Fibroblast of skin of right quadriceps (primary cell): ENCODE measurements at places on chromosomes 11 and 22.

DNA sequence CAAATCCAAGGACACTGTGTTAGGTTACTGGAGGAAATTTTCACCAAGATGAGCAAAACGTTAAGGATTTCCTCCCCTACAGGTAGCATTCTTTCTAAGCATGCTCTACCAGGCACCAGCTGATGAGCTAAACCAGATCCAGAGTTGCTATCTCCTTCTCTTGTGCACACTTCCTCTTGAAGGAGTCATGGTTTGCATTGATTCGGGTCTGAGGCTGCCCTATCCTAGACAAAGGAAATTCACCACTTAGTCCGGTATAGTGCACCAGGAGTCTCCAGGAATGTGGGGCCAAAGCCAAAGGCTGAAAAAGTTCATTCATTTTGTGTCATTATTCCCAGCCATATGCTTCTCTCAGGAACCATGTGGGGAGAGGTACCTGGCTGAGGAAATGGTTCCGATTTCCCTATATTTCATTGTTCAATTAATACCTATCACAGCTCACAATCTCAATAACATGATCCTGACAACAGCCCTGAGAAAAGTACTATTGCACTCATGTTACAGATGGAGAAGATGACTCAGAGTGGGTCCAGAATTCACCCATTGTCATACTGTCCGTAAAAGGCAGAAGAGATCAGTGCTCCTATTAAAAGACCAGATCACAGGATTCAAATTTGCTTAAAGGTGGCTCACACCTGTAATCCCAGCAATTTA lies 39.1 kb downstream of the SLC35F2 start:
- DNase-seq, result peak; percentile 27

DNA sequence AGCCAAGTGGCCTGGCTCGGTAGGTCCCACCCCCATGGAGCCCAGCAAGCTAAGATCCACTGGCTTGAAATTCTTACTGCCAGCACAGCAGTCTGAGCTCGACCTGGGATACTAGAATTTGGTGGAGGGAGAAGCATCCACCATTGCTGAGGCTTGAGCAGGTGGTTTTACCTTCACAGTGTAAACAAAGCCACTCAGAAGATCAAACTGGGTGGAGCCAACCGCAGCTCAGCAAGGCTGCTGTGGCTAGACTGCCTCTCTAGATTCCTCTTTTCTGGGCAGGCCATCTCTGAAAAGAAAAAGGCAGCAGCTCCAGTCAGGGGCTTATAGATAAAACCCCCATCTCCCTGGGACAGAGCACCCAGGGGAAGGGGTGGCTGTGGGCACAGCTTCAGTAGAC lies 22.3 kb upstream of the OR5B21 start:
- no peak for DNase-seq

DNA sequence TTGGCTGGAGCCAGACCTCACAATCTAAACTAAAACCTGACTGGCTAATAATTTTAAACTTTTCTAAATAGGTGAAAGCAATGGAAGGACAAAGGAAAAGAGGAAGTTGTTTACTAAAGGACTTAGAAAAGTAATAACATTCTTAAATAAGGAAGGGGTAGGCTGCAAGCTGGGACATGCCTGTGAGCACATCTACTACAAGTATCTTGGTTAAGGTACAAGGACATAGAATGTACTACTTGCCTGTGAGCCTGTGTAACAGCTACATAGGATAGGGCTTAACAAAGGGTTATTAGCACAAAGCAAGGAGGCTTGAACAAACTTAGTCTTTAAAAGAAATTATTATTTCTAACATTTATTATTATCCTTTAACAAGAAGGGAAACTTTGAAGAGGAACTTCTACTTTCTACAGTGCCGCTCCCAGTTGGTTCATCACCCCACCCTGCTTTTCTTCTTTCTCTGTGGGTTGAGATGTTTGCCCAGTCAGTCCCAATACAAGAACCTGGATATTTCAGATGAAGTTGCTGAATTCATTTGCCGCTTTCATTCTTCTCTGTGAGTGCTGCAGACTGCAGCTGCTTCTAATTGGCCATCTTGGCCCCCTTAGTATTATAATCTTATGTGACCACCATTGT lies 87.5 kb downstream of the PRMT3 start:
- DNase-seq, result no peak

GRCh38 chr11:44443836-44444769 lies 121.4 kb upstream of the CD82 start:
- no peak for DNase-seq

GRCh38 chr11:67542169-67542568 lies 18.9 kb upstream of the CABP2 start:
- DNase-seq, result no peak

DNA sequence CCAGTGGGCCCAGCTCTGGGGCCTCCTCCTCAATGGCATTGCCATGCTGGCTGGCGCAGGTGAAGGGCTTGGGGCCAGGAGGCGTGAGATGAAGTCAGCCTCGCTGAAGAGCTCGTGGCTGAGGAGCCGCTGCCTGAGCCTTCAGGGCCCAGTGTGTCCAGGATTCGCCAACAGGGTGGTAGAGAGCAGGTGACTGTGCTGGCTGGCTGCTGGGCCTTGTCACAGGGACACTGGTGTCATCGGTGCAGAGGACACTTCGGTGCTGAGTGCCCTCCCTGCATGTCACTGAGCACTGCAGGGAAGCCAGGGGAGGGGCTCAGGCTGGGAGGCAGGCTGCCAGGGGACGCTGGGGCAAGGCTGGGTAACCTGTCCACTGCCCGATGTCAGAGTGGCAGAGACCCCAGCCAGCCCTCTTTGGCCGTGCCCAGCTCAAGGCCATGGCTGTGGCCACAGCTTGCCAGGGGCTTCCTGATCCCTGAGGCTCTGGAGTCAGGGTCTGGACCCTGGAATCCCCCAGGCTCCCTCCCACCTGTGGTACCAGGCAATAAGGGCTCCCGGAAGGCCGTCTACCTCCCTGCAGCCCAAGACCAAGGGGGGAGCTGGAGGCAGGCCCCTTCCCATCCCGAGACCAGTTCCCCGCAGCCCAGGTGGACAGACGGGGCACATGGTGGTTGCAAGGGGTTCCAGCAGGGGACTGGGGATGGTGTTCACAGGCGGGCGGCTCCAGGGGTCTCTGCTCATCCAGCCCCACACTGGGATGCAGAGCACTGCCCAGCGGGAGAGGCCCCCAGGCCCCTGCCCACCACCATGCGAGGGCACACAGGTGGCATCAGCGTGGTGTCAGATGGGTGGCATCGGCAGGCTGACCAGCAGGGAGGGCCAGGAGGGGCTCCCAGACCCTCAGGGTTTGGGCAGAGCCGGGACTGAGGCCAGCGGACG lies 63.9 kb downstream of the ARFGAP3 start:
- no peak for DNase-seq

DNA sequence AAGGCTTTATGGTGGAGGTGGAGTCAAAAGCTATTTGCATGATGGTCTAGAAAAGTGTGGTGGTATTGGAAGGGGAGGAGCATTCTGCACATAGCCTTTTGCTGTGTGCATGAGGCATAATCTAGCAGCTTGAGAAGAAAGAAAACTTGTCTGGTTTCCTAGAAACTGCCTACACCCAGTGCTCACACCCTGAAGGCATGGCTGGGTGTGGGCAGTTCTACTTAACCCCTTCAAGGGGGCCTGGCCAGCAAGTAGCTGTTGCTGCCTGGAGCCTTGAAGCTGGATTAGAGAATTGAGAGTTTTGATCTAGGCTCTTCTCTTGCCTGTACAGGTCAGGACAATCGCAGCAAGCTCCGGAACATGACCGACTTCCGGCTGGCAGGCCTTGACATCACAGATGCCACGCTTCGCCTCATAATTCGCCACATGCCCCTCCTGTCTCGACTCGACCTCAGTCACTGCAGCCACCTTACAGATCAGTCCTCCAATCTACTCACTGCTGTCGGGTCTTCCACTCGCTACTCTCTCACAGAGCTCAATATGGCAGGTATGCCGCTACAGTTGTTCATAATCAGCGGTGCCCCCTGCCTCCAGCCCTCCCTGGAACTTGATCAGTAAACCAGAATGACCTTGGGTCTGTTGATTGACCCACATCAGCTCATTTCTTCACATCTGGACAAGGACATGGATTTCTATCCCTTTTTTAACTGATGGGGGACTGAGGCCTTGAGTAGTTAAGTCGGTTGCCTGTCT lies 12.2 kb upstream of the GRK2 start:
- DNase-seq, result no peak

GRCh38 chr22:21632237-21632895 lies at the start of gene CCDC116:
TSS of gene CCDC116 (plus strand) at chr22:21632760. CDS start at chr22:21633182, 422 bp downstream.
- no peak for DNase-seq

DNA sequence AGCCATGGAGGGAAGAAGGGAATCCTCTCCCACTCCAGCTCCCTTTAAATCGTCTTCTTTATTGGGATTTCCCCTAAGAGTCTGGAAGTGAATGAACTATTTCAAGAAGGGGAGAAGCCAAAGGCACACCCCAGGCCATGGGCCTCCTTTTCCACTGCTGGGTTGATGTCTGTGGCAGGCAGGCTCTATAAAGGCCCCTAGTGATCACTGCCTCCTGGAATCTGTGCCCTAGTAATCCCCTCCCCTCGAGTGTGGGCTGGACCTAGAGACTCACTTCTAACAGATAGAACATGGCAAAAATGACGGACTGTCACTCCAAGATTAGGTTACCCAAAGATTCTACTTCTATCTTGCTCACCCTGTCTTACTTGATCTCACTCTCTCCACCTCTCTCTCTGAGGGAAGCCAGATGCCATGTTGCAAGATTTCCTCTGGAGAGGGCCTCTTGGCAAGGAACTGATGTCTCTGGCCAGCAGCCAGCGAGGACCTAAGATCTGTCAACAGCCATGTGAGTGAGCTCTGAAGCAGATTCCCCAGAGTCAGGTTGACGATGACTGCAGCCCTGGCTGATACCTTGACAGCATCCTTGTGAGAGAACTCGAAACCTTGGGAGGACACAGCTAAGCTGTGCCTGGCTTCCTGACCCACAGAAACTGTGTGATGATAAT lies 444.8 kb downstream of the SOX6 start:
- DNase-seq, result peak; percentile 73

- no peak for DNase-seq
These were observed 62.0 kb downstream of the FAM76B start for GRCh38 chr11:95727620-95728019.

- no peak for DNase-seq
These were observed 51.9 kb upstream of the EIF3D start for GRCh38 chr22:36580846-36581245.

- no peak for DNase-seq
These were observed 162.8 kb downstream of the RAB38 start for GRCh38 chr11:88012456-88012855.

GRCh38 chr22:37172266-37173245 lies 15.5 kb downstream of the C1QTNF6 start:
- no peak for DNase-seq

- no peak for DNase-seq
These were observed 11.3 kb downstream of the ANKK1 start for GRCh38 chr11:113398669-113399430.

GRCh38 chr11:73931039-73931645 lies 19.7 kb upstream of the DNAJB13 start:
- peak; percentile 64 for DNase-seq

DNA sequence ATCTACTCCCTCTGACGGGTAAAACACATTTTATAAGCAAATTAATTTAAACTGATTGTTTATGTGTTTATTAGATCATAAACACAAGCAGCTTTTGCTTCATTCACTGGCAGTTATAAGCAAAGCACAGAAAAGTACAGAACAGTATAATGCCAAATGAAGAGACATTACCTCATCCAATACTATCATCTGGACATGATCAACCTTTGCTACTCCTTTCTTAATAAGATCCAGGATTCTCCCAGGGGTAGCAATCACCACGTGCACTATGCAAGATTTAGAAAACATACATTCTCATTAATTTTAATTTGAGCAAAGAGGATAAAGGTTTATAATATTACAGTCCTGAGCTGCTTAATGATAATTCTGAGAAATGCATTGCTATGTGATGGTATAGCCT lies 27.9 kb downstream of the DDX6 start:
- DNase-seq, result no peak

- DNase-seq, result no peak
These were observed 143.0 kb downstream of the DBX1 start for GRCh38 chr11:20017320-20017719.

- DNase-seq, result no peak
These were observed 1402.6 kb downstream of the BRD1 start for GRCh38 chr22:48425091-48425506.

DNA sequence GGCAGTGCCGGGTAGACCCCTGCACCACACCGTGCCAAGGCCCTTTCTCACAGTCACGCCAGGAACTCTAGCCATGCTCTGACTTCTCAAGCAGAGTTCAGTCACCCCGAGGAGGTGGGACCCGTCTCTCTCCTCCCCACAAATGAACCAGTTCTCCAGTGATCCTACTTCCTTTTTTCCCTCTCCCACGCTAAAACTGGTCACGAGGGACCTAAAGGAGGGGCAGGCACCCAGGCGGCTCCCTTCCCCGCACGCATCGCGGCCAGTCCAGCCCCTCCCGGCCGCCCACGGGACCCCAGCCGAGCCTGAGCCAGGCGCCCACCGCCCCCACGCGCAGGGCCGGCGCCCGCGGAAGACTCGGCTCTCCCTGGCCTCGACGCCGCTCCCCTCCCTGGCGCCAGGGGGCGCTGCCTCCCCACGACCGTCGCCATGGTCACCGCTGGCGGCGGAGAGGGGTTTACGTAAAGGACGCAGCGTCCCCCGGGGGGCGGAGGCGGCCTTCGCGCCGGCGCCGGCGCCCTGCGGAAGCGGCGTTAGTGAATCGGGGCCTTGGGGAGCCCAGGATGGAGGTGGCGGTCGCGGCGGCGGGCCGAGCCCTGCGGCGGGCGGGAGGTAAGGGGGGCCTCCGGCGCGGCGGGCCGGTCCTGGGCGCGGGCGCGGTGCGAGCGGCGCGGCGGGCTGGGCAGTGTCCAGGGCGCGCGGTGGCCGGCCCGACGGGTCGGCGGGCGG lies at the start of gene DAGLA:
Gene DAGLA (plus strand): TSS at position 499 of the 729 bp plus-strand sequence. CDS start 39,765 bp downstream, outside the sequence.
- peak; percentile 54 for DNase-seq
